ENCODE measurements at places on chromosomes 1 and 21.

DNA sequence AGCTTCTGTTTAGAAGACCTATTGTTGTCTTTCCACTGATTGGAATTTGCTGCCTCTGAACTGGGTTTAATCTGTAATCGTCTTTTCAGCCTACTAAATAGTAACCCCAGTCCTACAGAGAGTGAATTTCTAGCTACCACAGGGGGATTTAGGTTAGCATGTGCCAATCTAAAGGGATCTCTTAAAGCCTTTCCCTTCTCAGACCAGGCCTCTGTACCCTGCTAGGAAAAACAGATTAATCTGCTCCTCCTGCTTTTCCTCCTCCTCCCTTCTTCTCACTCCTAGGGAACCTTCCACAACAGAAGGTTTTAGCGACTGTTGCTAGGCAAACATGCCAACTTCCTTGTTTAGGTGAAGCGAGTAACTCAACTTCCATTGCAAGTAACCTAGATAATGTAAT is 1.3 kb upstream of the RC3H1 start:
- no peak for DNase-seq

GRCh38 chr1:155043793-155044192 is 7.3 kb upstream of the ADAM15 start:
- no peak for DNase-seq

- no peak for DNase-seq
These were observed 272.2 kb downstream of the LMO4 start for GRCh38 chr1:87600854-87601253.

- no peak for DNase-seq
These were observed 16.2 kb downstream of the ZSCAN20 start for GRCh38 chr1:33488624-33489023.

DNA sequence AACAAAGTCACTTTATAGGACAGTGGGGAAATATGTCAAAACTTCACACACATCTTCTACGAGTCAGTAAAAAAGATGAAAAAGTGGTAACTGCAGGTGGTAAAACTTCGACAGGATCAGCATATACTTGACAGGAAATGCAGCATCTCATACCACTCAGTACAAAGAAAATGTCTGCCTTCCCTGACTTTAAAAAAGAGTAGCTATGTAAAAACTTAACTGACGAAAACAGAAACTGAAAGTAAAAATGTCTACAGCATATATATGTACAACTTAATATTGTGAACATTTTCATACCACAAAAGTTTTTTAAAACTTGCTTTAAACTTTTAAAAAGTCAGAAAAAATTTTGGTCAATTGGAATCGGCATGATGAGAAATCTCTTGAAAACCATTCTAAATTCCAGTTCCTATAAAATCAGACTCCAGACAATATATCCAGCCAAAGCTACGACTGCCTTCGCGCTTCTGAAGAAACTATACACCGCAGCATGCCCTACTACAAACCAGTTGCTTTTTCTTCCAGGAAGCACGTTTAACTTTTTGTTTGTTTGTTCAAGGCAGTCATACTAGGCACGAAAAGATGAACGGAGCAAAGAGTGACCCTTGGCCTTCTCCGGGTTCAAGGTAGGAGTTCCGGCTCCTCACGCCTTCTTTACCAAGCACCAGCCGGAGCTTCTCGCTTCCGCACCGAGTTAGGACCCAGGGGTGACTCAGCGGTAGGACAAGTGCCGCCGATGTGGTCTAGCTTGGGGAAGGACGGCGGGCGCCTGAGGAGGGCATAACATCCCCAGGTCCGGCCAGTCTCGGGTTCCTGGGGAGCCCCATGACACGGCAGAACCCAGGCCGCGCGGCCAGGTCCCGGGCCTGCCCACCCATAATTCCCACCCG is 612 bp downstream of the PSMA5 start:
- DNase-seq = peak; percentile 54

GRCh38 chr1:18939398-18940302 is 16.8 kb downstream of the IFFO2 start:
- DNase-seq = no peak
